ENCODE measurements at places on chromosomes 11 and 22. TPM values are rescaled to one million over a fixed set of nuclear protein-coding genes. Genes with fewer than 3 reads are reported as not detected.

DNA sequence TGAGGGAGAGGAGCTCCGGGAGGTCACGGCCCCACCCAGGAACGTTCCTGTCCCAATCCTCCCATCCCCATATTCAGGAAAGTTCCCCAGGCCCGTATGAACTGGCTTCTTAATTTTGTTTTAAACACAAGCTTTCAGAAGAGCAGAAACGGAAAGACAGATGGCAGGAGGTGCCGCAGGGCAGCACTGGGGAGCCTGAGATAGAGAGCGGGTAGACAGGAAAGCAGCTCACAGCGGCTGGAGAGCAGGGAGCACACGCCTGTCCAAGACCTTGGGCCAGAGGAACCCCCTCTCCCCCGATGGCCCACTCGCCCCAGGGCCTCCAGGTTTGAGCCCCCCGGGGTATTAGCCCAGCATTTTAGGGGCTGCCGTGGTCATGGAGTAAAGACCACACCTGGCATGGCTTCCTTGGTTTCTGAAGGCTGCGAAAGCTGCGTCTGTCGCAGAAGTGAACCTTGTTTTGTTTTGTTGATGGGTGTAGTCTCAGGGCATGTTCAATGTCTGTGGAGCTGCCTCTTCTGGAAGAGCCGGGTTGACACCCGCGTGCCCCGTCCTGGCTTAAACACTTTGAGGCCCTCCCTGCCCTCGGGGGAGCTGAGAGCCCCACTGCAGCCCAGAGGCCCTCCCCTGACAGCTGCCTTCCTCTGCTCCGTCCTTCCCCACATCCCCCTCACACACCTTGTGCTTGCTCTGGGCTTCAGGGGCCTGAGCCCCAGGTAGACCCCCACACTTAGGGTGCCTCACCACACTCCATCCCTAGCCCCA, 17.9 kb upstream of the KCNQ1OT1 start:
- DNase-seq: no peak

TNNI2 gene
- not detected for total RNA-seq

OR6T1 gene
- total RNA-seq: not detected

THY1 gene
- total RNA-seq: 0.83 TPM
